ENCODE measurements at places on chromosomes 11 and 22.

GRCh38 chr22:46504584-46504983, 32.8 kb downstream of the CELSR1 start:
- DNase-seq = no peak

GRCh38 chr22:43563571-43563970, 151.8 kb downstream of the MPPED1 start:
- no peak for DNase-seq

- DNase-seq = no peak
Measured at GRCh38 chr22:41380993-41381328, 781 bp upstream of the TEF start.

DNA sequence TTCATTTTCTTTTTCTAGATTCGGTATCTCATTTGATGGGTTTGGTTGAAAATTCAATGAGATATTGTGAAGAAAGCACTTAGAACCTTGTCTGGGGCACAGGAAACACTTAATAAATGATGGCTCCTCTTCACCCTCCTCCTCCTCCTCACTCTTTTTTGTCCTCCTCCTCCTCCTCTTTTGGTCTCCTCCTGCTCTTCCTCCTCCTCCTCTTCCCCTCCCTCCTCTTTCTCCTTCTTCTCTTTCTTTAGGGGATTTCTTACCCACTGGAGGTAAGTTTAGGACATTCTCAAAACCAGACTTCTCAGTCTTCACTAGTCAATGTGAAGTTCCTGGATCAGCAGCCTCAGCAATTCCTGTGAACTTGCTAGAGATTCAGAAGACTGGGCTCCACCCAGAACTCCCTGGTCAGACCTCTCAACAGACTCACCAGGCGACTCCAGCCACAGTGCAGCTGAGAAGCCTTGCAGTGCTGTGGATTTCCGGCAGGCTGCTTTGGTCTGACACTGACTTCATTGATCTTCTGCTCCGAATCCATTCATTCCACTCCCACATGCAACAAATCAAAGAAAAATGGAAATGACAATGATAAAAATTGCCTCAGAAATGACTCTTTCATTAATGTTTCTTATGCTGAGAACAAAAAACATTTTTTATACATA, 368.6 kb upstream of the B3GAT1 start:
- DNase-seq = no peak

GRCh38 chr11:85848556-85848955, 6.6 kb upstream of the CCDC83 start:
- no peak for DNase-seq

GRCh38 chr11:66045177-66045639, 3.8 kb downstream of the GAL3ST3 start:
- DNase-seq = peak; percentile 80

GRCh38 chr22:28208036-28208435, 289.0 kb upstream of the PITPNB start:
- no peak for DNase-seq

DNA sequence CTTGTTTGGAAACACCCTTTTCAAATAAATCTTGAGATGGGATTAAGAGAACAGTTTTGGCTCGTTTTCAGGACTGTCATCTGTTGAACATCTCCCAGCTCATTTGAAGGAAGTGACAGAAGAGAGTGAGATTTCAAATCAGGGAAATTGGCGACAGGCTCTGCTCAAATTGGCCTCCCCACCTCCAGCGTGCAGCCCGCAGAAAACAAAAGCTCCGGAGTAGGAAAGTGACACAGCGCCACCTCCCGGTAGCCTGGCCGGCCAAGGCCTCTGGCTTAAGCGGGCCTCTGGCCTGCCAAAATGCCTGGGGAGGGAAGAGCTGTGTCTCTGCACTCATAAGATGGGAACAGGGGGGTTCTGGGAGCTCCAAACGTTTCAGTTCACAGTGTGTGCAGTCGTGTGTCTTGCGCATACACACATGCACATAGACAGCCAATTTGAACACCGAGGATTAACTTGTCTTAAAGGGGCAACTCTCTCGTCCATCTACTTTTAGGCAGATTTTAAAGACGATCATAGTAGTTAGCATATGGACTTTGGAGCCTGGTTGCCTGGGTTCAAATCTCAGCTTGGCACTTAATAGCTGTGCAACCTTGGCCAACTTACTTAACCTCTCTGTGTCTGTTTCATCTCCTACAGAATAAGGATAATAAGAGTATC, 132.7 kb upstream of the RCN1 start:
- DNase-seq = peak; percentile 22

GRCh38 chr11:134578807-134579723, 167.0 kb upstream of the B3GAT1 start:
- no peak for DNase-seq

DNA sequence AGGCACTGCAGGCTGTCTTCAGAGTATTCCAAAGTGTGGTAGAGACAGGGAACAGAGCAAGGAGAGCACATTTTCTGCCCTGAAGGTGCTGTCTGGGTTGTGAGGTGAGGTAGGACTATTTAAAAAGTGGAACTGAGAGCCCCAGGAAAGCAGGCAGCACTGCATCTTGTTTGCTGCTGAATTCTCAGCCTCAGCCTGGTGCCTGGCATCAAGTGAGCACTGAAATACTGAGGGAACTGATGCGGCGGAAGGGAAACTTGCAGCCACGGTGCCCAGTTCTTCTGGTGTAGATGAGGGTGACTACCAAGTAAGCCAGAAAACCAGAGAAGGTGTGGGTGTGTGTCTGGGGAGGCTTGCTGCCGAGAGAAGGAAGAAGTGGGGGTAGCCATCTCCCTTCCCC, 59.5 kb downstream of the TNRC6B start:
- DNase-seq = no peak

DNA sequence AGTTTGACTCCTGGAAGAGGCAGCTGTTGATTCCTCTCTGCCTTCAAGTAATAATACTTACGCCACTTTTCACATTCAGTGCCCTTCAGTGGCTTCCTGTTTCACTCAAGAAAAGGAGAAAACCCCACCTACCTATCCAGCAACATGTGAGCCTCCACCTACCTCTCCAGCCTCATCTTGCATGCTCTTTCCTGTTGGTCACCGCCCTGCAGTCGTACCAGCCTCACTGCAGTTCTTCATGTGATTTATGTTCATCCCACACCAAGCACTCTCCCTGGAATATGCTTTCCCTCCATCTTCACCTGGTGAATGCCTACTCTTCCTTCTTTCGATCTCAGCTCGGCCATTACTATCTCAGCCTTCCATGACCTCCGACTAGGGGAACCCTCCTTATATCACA, 21.8 kb upstream of the YWHAH start:
- no peak for DNase-seq

GRCh38 chr22:22558972-22559603, at the start of gene PRAME:
PRAME (minus strand) TSS chr22:22559265; CDS start chr22:22556832, 2,433 bp downstream.
- peak; percentile 38 for DNase-seq

GRCh38 chr22:46763051-46763705, 728 bp downstream of the TBC1D22A start:
- no peak for DNase-seq

DNA sequence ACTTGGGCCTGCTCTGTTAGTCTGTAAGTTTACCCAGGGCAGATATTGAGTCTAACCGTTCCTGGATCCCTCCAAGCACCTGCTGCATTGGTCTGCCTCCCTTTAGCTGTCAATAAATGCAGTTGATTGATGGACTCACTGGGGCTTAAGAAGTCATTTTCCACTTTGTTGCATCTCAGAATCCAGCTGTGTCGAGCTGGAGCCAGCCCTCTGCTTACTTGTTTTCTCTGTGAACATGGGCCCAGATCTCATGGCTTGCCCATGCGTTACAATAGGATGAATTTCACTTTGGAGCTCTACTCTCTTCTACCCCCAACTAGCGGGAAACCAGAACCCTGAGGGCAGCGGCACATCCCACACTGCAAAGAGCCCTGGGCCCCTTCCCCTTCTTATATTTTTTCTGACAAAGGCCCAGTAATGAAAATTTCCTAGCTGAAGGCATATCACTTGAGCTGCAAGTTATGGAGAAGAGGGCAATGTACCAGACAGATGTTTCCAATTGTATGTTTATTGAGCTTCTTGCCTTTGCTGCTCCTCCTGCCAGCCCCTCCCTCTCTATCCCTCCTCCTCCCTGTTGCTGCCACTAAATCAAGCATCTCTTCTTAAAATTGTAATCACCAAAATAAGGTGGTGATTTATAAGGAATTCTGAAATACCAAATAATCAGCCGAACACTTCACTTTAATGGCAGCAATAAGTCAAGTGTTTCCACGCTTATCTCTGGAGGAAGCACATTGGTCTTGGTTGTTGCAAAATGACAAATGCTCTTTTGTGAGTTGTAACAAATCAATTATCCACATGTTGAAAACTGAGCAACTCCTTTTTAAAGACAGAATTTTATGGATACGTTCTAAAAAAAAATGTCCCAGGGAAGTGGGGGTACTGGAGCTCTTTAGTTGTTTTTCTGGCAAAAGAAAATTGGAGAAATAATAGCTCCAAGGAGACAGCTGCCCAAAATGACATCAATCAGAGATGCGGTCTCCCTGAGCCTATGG, 212.3 kb upstream of the ZBED5 start:
- DNase-seq = no peak

GRCh38 chr11:85752890-85753581, 57.9 kb downstream of the SYTL2 start:
- peak; percentile 94 for DNase-seq

DNA sequence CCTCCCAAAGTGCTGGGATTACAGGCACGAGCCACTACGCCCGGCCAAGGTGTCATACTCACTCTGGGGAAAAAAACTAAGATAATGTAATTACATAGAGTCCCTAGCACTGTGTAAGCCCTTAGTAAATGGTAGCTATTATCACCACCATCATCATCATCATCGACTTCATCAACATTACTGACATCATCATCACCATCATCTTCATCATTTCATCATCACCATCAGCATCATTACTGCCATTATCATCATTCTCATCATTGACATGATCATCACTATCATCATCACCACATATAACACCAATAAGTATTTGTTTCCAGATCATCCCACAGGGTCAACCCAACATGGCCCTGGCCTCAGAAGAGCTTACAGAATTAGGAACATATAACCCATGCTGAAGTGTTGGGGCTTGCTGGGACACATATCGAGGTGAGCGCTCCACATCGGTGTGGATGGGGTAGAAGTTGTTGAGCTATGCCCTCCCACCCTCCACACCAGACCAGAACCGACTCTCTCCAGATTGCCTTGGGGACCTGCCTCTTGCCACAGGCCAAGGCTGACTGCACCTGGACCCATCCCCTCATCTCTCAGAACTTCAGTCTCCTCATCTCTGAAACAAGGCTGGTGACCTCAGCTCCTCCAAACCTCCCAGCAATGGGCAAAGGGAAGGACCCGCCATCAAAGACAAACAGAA, 14.7 kb upstream of the CD5 start:
- no peak for DNase-seq

DNA sequence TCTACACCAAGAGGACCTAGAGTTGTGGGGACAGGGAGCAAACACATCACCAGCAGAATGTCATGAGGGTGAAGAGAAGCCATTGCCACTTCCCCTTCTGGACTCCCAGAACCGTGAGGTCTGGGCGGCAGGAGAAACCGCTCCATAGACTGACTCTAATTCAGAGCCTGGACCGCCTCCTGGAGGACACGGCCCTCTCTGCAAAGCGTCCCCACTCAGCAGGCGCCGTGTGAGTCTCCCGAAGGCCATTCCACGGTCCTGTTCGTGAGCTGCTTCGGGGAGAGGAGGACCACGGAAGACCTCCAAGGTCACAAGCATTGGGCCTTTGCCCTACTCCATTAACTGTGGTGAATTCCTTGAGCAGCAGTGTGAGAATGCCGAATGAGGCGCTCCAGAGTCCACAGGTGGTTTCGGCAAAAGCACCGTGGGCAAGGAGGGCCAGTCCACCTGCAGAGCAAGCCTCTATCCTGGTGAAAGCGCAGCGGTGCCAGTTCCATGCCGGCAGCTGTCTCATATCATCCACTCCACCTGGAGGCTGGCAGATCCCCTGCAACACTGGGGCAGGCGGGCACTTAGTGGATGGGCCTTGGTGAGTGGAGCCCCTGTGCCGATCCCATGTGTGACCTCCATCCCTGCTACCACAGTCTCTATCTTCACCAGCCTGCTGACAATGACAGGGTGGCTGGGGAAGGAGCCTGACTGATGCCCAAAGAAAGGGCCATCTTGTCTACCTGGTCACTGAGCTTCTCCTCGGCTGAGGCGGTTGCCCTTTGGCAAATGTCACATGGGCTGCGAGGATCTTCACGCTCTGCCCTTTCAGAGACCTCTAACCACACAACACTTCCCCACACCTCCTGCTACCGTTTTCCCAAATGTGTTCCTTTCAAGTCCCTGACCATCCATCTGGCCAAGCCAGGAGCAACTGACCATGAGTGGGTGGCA, 7.5 kb downstream of the C11orf21 start:
- DNase-seq = no peak

- DNase-seq = no peak
Measured at GRCh38 chr11:78525720-78526119, 48.9 kb downstream of the NARS2 start.

GRCh38 chr11:35425603-35426212, 6.3 kb upstream of the SLC1A2 start:
- no peak for DNase-seq

GRCh38 chr11:83677730-83678129, 391.6 kb upstream of the CCDC90B start:
- DNase-seq = no peak

DNA sequence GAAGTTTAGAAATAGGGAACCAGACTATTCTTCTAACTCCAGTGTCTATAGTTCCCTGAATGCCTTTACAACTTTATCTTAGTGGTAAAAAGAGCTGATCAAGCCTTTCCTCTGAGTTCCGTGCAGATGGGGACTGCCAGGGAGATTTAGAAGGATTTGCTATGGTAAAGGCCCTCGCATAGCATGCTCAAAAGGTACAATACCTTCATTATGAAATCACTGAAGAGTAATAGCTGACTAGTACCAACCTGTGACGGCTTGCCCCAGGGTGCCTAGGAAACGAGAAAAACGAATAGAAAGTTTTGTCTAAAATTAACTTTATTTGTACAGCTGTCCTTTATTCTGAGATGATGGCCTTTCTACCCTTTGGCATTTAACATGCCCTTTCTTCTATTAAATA, 150.1 kb upstream of the ARHGAP42 start:
- DNase-seq = no peak

DNA sequence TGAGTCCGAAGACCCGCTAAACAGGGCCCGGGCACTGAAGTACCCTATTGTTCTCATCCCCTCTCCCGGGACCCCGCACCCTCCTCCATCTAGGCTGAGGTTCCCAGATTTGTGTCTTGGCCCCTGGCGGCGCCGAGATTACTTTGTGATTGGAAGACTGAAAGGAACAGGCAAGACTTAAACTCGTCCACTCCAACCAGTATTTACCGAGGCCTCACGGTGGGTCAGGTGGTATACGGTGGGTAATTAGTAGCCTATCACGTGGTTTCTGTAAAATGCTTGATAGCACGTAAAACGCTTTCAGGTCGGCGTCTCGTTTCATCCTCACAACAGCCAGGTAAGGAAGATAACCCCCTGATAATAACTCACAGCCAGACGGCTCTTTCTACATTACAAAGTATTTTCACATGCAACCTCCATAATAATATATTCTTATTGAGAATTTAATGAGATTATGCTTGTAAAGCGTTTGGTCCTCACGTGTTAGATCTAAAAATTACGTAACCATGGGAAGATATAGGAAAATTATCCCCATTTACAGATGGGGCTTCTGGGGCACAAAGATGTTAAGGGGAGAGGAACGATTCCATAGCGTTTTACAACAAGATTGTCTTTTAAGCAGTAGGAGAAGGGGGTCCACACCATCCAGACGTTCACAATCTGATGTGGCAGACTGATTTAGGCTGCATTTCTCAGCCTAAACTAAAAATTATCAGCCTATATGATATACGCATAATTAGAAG, 642 bp upstream of the PIK3C2A start:
- DNase-seq = no peak

GRCh38 chr11:11668781-11669180, 47.0 kb upstream of the GALNT18 start:
- DNase-seq = no peak

GRCh38 chr11:66314561-66315497, 2.0 kb downstream of the CD248 start:
- DNase-seq = no peak

All from stimulated activated CD4-positive, alpha-beta T cell treated with anti-CD3 and anti-CD28 coated beads, Interleukin-4, amount 100 ng/mL, for 4 hours (primary cell).